ENCODE measurements at places on chromosomes 3 and 15.
A peak's percentile ranks its signal among the peaks of the same experiment; 100 is the strongest.

DNA sequence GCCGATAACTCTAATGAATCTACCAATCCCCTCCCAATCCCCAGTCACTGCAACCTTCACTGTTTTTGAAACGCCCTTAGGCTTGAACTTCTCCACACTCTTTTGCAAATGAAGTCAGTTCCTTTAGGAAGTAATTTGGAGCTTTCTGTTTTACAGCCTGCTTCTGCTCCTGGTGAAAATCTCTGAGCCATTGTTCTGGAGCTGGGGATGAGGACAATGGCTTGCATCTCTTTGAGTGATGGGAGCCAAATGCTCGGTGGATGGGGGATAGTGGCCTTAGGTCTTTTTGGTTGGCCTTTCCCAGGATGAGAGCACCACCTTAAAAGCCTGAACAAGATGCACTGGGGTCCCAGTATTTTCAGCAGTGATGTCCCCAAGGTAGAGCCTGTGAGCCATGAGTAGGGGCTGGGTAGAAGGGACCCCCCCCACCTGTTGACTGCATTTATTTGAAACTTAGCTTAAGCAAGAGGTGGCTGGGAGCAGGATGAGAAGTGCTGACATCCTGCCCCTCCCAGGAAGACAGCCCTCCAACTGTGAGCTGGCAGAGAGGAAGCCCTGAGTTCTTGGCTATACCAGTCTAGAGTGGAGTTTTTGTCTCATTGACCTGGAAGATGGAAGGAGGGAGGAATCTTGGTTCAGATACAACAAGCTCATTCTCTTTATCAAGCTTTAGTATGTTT, 7.6 kb upstream of the MYO5C start:
- DNase-seq, result no peak

DNA sequence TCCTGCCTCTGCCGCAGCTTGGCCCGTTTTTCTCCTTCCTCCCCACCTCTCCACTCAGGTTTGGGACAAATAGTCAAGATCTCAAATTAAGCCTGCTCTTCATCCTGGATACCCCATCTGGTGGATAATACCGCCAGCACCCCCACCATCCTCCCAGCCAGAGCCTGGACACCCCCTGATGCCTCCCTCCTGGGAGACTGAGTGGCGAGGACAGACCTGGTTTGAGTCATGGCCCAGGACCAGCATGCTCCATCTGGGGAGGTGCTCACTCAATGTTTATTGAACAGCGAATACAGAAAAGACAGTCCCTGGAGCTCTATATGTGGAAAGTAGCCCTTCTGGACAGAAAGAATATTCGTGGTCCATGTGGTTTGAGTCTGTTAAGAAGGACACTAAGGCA, 23.3 kb downstream of the CTSH start:
- no peak for DNase-seq

DNA sequence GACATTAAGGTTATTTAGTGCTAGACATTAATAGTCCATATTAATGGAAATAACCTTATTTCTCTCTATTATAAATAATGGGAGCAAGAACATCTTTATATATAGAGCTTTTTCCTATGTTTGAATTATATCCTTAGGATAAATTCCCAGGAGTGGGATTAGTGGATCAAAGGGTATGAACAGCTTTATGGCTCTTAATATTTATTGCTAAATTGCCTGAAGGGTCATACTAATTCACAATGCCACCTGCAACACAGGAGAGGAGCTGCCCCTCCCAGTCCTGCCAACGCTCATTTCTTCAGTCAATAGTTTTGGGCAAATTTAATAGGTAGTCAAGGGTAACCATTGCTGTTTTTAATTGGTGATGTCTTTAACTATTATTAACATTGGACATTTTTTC, 48.9 kb upstream of the POLR2M start:
- DNase-seq, result no peak

GRCh38 chr3:156418428-156418827, 136.5 kb downstream of the SSR3 start:
- DNase-seq, result no peak

DNA sequence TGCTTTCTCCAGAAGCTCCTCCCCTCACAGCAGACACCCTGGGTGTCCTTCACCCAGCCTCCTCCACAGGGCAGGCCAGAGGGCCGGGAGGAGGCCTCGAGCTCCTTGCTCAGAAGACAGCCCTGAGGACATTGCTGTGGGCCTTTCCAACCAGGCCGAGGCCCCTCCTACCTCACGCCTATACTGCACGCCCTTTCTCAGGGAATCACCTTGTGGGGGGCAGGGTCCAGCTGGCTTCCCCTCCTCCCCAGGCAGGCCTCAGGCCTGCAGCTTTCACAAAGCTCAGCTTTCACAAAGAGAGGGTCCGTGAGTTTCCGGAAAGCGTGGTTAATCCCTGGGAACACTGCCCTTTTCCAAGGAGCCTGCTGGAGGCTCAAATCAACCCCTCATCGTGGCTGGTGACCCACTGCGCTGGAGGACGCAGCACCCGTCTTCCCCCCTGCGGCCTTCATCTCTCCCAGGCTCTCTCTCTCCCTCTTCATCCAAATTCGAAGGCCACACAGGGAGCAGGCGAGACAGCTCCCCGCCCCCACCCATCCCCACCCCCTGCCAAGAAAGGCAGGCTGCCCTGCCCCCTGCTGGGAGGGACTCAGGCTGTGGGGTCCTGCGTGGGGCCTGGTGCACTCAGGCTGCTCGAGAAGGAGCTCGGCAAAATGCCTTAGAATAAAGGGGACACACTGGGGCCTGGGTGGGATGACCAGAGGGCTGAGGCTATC, 79.4 kb downstream of the OCA2 start:
- DNase-seq, result no peak

DNA sequence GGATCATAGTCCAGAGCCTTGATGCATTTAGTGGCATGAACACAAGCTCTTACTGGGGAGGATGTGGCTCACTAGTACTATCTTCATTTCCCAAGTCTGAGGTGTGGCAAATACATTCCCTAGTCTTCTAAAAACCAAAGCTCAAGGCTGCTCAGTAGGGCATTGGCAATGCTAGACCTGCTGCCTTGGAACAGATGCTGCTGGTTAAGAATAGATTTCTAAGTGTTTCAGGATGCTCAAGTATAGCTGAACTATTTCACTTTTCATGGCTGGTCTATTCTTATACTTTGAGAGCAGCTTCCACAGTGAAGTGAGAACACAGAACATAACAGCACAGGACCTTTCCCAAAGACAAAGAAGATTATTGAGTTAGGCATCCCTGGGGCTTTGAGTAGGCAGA, 178.8 kb downstream of the CHST2 start:
- no peak for DNase-seq

DNA sequence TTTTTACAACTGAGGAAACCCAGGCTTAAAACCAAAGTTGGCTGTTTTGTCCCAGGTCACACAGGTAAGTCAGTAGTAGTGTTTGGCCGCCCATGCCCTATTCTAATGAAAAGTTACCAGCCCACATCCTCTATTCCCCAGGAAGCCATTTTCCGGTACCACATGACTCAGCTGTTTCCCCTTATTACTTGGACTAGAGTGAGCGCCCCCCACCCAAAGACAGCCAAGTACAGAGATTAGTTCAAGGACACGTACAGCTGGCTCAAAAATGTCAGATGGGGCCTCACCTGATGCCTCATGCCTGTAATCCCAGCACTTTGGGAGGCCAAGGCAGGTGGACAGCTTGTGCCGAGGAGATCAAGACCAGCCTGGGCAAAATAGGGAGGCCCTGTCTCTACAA, 8.5 kb upstream of the KLHL6 start:
- no peak for DNase-seq

DNA sequence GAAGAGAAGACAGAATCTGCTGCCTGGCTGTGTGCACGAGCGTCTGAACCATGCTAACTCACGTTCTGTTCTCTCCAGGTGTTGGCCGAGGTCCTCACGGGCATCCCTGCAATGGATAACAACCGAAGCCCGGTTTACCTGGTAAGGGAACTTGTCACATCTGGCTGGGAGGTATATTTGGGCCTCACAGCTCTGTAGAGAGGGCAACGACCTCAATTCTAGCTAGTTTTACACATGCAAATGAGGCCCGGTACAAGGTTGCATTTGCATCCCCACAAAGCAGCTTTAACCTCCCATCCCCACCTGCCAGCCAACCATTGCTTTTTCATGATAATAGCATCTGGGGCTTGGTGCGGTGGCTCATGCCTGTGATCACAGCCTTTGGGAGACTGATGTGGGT, 22.0 kb upstream of the TATDN2 start:
- no peak for DNase-seq

GRCh38 chr3:125257536-125257935, 45.0 kb upstream of the SLC12A8 start:
- DNase-seq, result no peak

GRCh38 chr3:87270908-87271700, 5.3 kb downstream of the POU1F1 start:
- no peak for DNase-seq

- no peak for DNase-seq
Measured at GRCh38 chr3:8648909-8649741, 4.5 kb upstream of the SSUH2 start.

DNA sequence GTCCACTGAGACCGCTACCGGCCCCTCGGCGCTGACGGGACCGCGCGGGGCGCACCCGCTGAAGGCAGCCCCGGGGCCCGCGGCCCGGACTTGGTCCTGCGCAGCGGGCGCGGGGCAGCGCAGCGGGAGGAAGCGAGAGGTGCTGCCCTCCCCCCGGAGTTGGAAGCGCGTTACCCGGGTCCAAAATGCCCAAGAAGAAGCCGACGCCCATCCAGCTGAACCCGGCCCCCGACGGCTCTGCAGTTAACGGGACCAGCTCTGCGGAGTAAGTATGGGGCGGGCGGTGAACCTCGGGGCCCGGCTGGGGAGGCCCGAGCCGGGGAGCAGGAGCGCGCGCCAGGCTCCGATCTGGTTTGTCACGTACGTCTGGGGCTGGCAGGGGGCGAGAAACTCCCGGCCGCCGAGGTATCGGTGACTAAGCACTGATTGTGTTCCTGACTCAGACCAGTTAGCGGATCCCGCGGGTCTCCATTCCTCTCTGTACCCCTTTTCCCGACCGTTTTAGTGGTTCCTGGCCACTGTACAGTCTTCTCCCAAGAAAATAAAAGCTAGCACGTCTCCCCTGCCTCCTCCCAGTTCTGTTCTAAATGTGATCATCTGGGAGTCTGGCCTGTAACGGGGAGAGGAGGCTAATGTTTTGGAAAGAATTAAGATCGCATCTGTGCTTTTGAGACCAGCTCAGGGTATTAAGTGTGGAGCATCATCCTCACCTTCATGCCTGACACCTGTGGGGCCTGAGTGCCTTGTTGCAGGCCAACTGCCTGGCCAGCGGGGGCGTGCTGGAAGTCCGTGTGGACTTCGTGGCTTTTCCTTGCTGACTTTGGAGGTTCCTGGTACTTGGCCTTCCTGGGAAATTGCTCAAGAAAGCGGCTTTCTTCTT, 691 bp downstream of the MAP2K1 start:
- peak; percentile 83 for DNase-seq

DNA sequence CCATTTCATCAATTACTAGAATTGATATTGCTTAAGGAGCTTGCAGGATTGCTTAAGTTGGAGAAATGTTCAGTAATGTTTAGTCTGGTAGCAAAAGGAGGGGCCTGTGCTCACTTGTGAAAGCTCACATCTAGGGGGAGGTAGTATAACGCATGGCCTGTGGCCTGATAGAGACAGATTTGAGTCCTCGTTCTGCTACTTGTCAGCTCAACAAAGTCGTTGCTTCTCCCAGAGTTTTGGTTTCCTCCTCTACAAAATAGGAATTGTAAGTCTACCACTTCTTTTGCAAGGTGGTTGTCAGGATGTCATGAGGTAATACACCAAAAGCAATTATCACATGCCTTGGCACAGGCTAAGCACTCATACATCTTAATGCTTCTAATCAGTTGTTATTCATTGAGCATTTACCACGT, 1.3 kb downstream of the ST3GAL6 start:
- no peak for DNase-seq

DNA sequence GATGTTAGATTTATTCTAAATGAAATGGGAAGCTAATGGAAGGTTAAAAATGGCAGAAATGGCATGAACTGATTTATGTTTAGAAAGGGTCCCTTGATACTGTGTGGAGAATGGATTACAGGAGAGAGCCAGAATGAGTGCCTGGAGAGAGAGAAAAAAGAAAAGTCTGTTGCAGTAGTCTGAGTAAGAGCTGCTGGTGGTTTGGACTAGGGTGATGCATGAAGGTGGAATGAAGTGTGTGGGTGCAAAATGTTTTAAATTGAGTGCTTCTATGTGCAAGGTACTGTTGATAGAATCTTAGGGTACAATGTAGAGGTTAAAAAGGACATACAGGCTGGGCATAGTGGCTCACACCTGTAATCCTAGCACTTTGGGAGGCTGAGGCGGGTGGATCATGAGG, 11.4 kb upstream of the MGA start:
- DNase-seq, result no peak

- DNase-seq, result no peak
Measured at GRCh38 chr15:89630974-89631901, 24.0 kb downstream of the KIF7 start.

GRCh38 chr3:194608981-194609380, 24.2 kb downstream of the TMEM44 start:
- DNase-seq, result no peak

- DNase-seq, result no peak
Measured at GRCh38 chr3:152828075-152828840, 6.7 kb upstream of the P2RY1 start.

GRCh38 chr3:105499961-105500360, 133.3 kb downstream of the ALCAM start:
- no peak for DNase-seq

GRCh38 chr3:189841473-189842205, 210.4 kb downstream of the TP63 start:
- no peak for DNase-seq

DNA sequence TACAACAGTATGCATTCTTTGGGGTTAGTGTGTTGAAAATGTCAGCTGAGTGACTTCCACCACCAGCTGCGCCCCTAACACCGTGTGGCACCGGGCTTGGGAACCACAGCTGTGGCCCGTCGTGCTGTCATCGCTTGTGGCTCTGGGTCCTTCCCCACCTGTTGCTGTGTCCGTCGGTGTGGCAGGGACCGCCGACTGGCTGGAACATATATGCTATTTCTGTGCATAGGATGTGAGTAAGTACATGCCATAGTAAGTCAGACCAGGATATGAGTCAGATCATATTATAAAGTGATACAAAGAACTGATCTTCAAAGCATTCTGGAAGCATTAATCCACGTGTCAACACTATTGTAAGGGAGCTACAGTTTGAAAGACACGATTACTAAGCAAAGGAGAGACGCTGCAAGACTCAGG, 31.9 kb downstream of the EHD4 start:
- no peak for DNase-seq

GRCh38 chr3:158264894-158265293, 155.0 kb downstream of the RSRC1 start:
- DNase-seq, result no peak

DNA sequence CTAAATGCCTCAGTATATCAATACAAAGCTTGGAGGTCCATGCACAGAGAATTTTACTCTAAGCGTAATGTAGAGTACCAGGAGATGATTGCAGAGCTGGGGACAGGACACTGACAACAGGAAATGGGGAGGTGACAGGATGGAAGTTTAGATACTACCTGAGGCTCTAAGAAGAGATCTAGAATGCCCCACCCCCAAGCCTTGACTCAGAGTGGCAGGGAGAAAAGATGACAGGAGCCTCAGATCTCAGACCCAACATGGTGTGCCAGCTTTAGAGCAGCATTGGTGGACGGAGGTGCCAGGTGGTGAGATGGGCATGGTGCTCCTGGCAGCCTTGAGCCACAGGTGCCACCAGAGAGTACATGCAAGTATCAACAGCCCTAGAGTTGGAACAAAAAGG, 62.5 kb downstream of the LYZL4 start:
- DNase-seq, result no peak
